ENCODE measurements at places on chromosomes 16 and 17. TPM values are rescaled to one million over a fixed set of nuclear protein-coding genes. Genes with fewer than 3 reads are reported as not detected.

Gene CDT1
- 2.3 TPM for total RNA-seq

Gene TBC1D3D
- total RNA-seq = not detected

GRCh38 chr17:55742272-55743102, 8.4 kb upstream of the PCTP start:
- DNase-seq = no peak

DNA sequence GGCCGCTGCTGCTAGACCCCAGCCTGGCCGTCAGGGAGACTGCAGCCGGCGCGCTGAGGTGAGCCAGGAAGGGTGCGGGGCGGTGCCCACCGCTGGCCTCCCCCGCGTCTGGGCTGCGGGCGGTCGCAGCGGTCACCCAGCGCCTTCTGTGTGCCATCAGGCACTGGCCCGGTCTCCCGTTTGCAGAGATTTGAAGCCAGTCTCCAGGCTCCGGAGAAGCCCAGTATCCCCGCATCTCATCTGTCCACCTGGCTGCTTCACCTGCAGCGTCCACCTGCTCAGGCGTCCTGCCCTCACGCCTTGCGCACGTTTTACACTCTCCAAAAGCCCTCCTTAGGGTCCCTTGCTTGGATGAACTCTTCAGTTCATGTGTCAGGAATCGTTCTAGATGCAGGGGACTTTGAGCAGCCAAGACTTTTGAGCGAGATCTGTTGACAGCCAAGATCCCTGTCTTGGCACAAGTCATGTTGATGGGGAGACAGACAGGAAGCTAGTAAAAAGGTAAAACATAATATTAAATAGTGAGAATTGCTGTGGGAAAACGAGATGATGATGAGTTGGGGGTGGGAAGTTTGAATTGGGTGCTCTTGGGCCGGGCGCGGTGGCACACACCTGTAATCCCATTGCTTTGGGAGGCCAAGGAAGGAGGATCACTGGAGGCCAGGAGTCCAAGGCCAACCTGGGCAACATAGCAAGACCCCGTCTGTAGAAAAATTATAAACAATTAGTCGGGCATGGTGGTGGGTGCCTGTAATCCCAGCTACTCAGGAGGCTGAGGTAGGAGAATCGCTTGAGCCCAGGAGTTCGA, 916 bp downstream of the HEATR3 start:
- no peak for DNase-seq

DNA sequence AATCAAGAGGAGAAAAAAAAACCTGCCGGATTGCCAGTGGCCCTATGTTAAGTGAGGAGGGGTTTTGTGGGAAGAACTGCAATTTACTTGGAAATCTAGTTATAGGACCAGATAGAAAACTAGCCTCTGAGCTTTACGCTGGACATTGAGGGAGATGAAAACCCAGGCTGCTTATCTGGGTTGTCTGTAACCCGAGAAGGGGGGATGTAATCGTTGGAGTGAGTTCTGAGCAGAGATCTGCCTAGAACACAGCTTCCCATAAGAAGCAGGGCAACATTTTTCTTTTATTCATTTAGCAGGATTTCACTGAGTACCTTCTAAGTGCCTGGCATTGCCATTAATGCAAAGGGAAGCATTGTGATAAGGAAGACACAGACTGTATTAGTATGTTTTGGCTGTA, 70.6 kb downstream of the KATNIP start:
- no peak for DNase-seq

GRCh38 chr16:9929313-9929712, 252.9 kb downstream of the GRIN2A start:
- no peak for DNase-seq

DNA sequence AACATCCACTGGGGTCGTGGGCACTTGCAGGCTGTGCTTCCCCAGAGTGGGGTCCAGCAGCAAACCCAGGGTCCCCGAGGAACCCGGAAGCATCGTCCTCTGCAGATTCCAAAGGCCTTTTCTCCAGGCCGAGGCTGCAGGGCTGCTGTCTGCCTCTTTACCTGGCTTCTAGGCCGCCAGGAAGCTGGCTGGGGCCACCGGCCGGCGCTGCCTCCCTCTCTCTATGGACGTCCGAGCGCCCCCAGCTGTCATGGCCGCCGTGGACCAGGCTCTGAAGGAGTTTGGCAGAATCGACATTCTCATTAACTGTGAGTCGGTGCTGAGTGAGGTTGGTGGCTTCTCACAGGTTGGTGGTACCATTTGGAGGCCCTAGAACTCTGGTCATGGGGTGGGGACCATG, 5.6 kb downstream of the DECR2 start:
- DNase-seq = no peak

DNA sequence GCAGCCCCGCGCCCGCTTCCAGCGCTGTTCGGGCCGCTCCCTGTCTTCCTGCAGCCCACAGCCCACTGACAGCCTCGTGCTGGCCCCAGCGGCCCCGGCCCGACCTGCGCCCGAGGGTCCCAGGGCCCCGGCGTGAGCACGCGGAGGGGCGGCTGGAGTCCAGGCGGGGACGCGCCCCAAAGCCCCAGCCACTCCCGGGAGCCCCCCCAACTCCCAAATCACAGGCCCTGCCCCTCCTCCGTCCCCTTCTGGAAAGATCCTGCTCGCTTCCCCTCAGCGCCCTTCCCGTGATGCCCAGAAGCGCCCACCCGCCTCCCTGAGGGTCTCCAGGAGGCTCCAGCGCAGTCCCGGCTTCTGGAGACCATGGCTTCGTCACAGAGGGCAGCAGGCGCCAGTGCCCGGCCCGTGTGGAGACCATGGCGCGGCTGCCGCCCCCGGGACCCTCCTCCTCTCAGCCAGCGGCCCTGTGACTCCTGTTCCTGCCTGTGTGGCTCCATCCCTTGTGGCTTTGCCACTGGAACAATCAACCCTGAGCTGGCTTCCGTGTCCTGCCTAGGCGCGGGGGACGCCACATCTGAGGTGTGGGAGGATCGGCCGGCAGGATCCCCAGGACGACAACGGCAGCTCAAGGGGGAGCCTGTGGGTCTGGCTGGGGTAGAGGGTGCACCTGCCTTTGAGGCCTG, 3.9 kb downstream of the UTS2R start:
- DNase-seq = no peak

DNA sequence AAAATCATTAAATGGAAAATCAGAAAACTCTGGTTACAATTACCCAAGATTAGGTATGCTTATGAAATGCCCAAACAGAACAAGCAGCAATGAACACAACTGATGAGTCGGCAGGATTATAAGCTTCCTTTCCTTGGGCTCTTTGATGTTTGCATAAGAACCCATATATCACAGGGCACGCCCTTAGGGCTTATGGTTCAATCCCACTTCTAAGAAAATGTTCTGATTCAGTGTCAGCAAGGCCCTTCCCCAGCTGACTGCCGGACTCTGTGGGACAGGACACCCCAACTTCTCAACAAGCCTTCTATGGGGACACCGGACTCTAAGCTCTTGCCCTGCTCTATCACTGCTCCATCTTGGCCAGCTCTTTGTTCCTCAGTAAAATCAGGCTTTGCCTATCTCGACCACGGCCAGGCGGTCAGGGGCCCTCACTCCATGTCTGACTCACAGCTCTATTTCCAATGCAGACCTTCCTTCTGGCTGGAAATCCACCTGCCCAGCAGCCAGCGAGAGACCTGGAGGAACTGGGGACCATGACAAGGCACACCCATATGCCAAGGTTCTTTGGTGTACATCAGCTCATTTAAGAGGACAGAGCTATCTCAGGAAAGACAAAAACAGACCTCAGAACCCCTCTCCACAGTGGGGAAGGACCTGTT, 26.8 kb downstream of the LITAFD start:
- no peak for DNase-seq

DNA sequence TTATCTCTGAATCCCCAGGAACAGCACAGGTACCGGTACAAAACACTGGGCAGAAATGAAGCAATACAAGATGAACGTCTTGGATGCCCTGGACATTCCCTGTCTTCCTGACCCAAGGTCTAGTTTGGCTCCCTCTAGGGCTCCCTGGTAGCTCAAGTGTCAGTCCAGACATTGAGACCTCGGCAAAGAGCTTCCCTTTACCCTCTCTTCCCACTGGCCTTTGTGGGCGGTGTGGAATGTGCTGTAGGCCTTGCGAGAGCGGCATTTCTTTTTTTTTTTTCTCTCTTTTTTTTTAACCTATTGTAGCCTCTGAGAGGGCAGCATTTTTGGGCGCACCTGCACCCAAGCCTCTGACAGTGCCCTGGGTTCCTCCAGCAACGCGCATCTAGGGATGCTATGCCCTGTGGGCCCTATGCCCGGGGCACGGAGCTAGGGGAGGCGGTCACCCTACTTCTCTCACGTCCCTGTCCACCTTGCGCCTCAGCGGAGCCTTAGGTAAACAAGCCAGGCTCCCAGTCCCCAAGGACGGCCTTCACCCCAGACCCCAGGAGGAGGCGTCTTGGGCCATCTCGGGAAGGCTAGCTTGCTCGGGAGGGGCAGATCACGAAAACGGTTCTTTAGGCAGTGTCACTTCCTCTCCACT, 1.2 kb upstream of the NFATC3 start:
- no peak for DNase-seq
